ENCODE measurements at places on chromosomes 2 and 18.

- no peak for DNase-seq
Observed at GRCh38 chr2:227428731-227429285, 41.1 kb upstream of the SCYGR1 start.

DNA sequence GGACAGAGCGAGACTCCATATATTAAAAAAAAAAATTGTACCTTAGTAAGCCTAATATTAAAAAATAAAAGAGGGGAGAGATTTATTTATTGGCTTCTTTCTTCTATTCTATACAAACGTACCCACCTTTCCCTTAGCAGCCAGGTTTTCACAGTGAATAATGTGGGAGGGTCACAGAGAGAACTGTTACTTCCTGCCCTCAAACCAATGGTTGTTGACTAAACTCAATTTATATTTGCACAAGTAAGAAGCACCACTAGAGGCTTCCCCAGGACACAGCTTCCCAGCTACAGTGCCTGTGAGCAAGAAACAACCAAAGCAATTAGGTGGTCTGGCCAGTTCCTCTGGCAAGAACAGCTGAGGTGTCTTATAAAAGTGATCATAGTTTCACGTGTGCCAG, 28.9 kb upstream of the GALR1 start:
- DNase-seq: no peak

GRCh38 chr2:59776726-59777008, 776.8 kb downstream of the BCL11A start:
- DNase-seq: no peak

GRCh38 chr2:198523710-198524109, 719.3 kb downstream of the PLCL1 start:
- no peak for DNase-seq

- DNase-seq: peak; percentile 77
Observed at GRCh38 chr18:69935319-69936190, 12.1 kb downstream of the CD226 start.

DNA sequence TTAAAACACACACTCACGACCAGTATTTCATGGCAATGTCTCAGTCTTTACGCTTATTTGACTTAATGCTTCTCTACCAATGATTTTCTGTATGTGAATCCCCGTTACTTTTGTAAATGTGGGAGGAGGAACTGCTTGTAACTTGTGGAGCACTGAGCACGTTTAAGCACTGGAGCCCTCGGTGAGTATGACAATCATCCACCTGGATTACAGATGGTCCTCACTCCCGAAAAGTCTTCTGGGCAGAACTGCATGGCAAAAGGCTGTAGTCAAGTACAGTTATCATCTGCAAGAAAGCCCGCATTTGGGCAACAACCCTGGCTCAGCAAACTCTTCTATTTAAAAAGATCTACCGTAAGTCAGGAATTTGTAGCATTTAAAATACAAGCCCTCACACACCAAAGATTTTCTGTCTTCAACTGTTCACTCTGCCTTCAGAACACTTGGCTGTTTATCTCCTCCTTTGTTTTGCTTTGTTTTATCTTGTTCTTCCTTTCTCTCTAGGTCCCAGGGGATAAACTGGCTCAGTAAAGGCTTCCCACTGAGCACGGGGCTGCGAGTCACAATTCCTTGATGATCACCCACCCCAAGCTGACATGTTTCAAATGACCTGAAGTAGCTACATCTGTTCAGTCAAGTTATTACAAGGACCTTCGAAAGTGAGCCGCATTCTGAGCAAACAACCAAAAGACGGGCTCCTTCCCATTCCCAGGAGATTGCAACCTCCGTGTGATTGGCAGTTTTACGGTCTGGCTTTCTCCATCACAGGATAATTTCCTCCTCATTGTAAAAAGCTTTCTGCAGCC, 102.2 kb downstream of the DLGAP1 start:
- DNase-seq: no peak

All from stimulated activated CD4-positive, alpha-beta T cell treated with anti-CD3 and anti-CD28 coated beads, Interleukin-12 subunit alpha, Interleukin-12 subunit beta, amount 100 ng/mL, for 48 hours (primary cell).